CD4-positive, CD25-positive, alpha-beta regulatory T cell (primary cell): ENCODE measurements at places on chromosomes 4 and X. TPM values are rescaled to one million over a fixed set of nuclear protein-coding genes. Genes with fewer than 3 reads are reported as not detected.

PPP1R2C gene
- total RNA-seq, result 32.2 TPM

PRR32 gene
- total RNA-seq, result not detected

GAGE12G gene
- not detected for total RNA-seq

JADE3 gene
- 0.44 TPM for total RNA-seq

SHROOM3 gene
- not detected for total RNA-seq

GIMD1 gene
- total RNA-seq, result not detected

GPR50 gene
- not detected for total RNA-seq

- H3K4me3 ChIP-seq, result no peak overlapping the region
- no peaks in the 10 kb centered on the region for H3K4me1 ChIP-seq
- H3K27me3 ChIP-seq, result no peaks in the 10 kb centered on the region
- no peak overlapping the region for H3K27ac ChIP-seq
- H3K36me3 ChIP-seq, result no peaks in the 10 kb centered on the region
- DNase-seq, result no peak
These were observed 14.4 kb upstream of the MAGEA1 start for GRCh38 chrX:153164733-153165132.

- H3K4me1 ChIP-seq, result no peaks in the 10 kb centered on the region
- DNase-seq, result no peak
- no peak overlapping the region for H3K27ac ChIP-seq
- H3K27me3 ChIP-seq, result no peaks in the 10 kb centered on the region
- no peaks in the 10 kb centered on the region for H3K36me3 ChIP-seq
These were observed 85.6 kb upstream of the NMU start for GRCh38 chr4:55721651-55722050.

DNA sequence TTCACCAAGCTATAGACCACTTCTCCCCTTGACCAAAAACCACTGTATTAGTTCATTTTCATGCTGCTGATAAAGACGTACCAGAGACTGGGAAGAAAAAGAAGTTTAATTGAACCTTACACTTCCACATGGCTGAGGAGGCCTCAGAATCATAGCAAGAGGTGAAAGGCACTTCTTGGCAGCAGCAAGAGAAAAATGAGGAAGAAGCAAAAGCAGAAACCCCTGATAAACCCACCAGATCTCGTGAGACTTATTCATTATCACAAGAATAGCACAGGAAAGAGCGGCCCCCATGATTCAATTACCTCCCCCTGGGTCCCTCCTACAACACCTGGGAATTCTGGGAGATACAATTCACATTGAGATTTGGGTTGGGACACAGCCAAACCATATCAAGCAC is 97.8 kb downstream of the DOCK11 start:
- H3K27ac ChIP-seq, result no peak overlapping the region
- no peak overlapping the region for H3K4me3 ChIP-seq
- H3K36me3 ChIP-seq, result peaks cover 84% of the 10 kb centered on the region
- DNase-seq, result no peak
- no peaks in the 10 kb centered on the region for H3K27me3 ChIP-seq
- no peaks in the 10 kb centered on the region for H3K4me1 ChIP-seq

DNA sequence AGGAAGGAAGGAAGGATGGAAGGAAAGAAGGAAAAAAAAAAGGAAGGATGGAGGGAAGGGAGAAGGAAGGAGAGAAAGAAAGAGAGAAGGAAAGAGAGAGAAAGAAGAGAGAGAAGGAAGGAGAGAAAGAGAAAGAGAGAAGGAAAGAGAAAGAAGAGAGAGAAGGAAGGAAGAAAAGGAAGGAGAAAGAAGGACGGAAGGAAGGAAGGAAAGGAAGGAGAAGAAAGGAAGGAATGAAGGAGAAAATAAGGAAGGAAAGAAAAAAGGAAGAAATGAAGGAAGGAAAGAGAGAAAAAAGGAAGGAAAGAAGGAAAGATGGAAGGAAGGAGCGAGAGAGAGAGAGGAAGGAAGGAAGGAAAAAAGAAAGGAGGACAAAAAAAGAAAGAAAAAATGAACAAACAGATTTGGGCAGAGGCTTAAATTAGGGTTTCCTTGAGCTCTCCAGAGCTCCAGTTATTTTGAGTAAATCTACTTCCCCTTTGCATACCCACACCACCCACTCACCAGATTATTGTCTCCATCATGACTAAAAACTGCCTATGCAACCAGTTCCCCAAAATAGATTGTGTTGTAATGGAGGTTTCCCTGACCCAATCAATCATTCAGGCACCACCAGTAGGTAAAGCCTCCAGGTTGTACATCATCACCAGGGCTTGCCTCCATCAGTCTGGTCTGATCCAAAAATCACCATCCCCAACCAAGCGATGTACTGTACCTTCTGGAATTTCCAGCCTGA is 1722.9 kb upstream of the PCDH10 start:
- no peak for DNase-seq
- H3K4me3 ChIP-seq, result no peak overlapping the region
- no peaks in the 10 kb centered on the region for H3K4me1 ChIP-seq
- no peaks in the 10 kb centered on the region for H3K36me3 ChIP-seq
- no peak overlapping the region for H3K27ac ChIP-seq

- H3K4me1 ChIP-seq, result no peaks in the 10 kb centered on the region
- H3K27ac ChIP-seq, result no peak overlapping the region
- H3K36me3 ChIP-seq, result no peaks in the 10 kb centered on the region
- H3K4me3 ChIP-seq, result no peak overlapping the region
- no peaks in the 10 kb centered on the region for H3K27me3 ChIP-seq
- DNase-seq, result no peak
These were observed 38.2 kb downstream of the NHS start for GRCh38 chrX:17413228-17413627.

GRCh38 chr4:83065266-83065665 is 30.3 kb downstream of the COPS4 start:
- H3K27ac ChIP-seq, result no peak overlapping the region
- no peak for DNase-seq
- H3K4me3 ChIP-seq, result no peak overlapping the region
- no peaks in the 10 kb centered on the region for H3K4me1 ChIP-seq
- H3K36me3 ChIP-seq, result peaks cover 74% of the 10 kb centered on the region

GRCh38 chrX:134603806-134604700 is 54.2 kb downstream of the PLAC1 start:
- H3K4me1 ChIP-seq, result no peaks in the 10 kb centered on the region
- DNase-seq, result no peak
- H3K36me3 ChIP-seq, result no peaks in the 10 kb centered on the region
- no peak overlapping the region for H3K4me3 ChIP-seq
- peaks cover 2% of the 10 kb centered on the region for H3K27me3 ChIP-seq

DNA sequence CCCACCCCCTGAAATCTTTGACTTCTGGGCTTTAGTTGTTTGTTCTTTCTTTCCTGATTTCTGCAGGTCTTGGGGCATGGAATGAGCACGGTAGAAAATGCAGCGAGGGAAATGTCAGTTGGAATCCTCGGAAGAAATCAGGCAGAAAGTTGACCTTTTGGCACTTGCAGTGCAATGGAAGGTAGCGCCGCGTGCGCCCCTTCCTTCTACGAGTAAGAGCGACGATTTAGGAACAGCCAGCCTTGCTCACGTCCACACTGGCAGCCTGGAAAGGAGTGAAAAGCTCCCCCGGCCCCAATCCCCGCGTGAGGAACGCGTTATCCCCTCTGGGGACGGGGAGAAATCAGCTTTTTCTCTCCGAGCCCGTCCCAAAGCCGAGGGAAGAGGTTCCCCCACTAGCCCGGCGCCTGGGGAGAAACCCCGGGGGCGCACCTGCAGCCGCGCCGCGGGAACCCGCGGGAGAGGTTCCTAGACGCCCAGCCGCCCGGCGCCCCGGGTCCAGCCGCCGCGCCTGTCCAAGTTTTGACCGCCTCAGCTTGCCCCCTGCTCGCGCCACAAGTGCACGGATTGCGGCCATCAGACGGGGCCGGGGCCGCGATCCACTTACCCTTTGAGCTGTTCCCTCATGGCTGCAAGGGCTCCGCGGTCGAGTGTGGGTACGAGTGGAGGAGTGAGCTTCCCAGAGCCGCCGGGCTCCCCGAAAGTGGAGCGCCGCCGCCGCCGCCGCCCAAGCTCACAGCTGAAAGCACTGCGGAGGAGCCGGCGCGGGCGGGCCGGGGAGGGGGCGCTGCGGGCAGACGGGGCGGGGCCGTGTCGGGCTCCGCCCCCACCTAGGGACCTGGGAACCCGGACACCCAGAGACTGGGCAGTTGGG is 194.6 kb upstream of the FTHL17 start:
- no peaks in the 10 kb centered on the region for H3K27me3 ChIP-seq
- H3K4me1 ChIP-seq, result no peaks in the 10 kb centered on the region
- no peak overlapping the region for H3K4me3 ChIP-seq
- no peaks in the 10 kb centered on the region for H3K36me3 ChIP-seq

DNA sequence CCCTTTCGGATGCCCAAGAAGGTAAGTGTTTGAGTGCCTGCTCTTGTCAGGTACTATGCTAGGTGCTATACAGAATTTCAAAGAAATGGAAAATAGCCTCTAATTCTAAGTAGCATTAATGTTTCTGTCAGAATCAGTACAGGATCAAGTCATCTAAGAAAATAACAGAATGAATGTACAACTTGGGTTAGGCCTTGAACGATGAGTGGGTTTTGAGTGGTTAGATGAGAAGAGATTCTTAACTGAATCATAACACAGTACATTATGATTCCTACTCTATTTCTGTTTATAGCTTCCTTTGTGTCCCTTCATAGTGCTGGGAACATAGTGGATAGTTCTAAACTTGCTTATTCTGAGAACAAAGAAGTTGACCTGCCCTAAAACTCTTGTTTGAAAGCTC is 253.9 kb downstream of the GLUD2 start:
- no peaks in the 10 kb centered on the region for H3K4me1 ChIP-seq
- H3K27me3 ChIP-seq, result no peaks in the 10 kb centered on the region
- no peak overlapping the region for H3K27ac ChIP-seq
- no peaks in the 10 kb centered on the region for H3K36me3 ChIP-seq
- H3K4me3 ChIP-seq, result no peak overlapping the region

DNA sequence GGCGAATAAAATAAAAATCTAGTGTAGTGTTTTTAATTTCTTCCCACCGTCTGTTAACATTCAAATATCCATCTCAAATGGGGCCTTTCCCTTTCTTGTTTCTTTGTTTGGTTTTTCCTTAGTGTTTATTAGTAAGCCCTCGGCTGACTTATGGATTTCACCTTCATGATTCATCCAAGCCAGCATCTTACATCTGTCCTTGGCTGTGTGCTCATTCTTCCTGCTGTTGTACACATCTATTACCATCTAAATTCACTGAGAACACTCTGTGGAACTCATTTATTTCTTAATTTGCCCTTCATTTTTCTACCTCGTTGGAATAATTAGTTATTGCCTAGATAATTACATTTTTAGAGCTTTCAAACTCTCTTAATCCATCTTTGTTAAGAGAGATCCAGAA is 84.9 kb downstream of the SPCS3 start:
- no peak overlapping the region for H3K4me3 ChIP-seq
- no peak for DNase-seq
- H3K27me3 ChIP-seq, result no peaks in the 10 kb centered on the region
- H3K4me1 ChIP-seq, result no peaks in the 10 kb centered on the region
- no peak overlapping the region for H3K27ac ChIP-seq

- H3K36me3 ChIP-seq, result no peaks in the 10 kb centered on the region
- no peaks in the 10 kb centered on the region for H3K27me3 ChIP-seq
- H3K4me3 ChIP-seq, result no peak overlapping the region
- H3K27ac ChIP-seq, result no peak overlapping the region
- no peak for DNase-seq
These were observed 286.1 kb downstream of the CHIC1 start for GRCh38 chrX:73849073-73849472.

DNA sequence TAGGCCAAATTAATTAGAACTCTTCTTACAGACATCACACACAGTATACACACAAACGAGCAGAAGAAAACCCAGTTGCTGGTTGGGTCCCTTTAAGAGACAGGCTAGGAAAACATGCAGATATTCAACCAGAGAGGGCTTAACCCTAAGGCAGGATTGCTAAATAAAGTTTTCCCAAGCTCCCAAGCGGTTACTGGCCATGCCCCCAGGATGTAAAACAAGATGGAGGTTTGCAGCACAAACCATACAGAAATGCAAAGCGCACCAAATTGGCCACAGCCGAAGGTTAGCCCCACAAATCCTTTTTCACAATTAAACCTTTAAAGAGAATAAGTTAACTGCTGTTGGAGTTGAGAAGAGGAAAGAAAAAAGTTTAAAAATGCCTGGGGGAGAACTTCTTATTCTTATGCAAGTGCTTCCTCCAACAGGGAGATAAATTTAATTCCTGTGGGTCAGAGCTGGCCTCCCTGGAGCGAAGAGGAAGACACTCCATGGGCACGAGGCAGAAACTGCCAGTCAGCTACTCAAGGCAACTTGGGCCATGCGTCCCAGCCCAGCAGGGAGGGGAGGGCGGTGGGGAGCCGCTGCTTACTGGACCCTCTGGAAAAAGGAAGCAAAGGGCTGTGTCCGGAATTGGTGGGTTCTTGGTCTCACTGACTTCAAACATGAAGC is 167.6 kb upstream of the ARSJ start:
- H3K4me3 ChIP-seq, result no peak overlapping the region
- no peaks in the 10 kb centered on the region for H3K27me3 ChIP-seq
- DNase-seq, result no peak
- H3K4me1 ChIP-seq, result no peaks in the 10 kb centered on the region
- no peak overlapping the region for H3K27ac ChIP-seq

- peaks cover 16% of the 10 kb centered on the region for H3K36me3 ChIP-seq
- H3K27ac ChIP-seq, result no peak overlapping the region
- no peaks in the 10 kb centered on the region for H3K4me1 ChIP-seq
- no peak for DNase-seq
- H3K27me3 ChIP-seq, result no peaks in the 10 kb centered on the region
These were observed 88.3 kb downstream of the SLC34A2 start for GRCh38 chr4:25743971-25744370.

- no peak overlapping the region for H3K27ac ChIP-seq
- H3K27me3 ChIP-seq, result no peaks in the 10 kb centered on the region
- H3K36me3 ChIP-seq, result no peaks in the 10 kb centered on the region
- H3K4me3 ChIP-seq, result no peak overlapping the region
- H3K4me1 ChIP-seq, result no peaks in the 10 kb centered on the region
These were observed 137.4 kb downstream of the DKK2 start for GRCh38 chr4:106898621-106899230.

- no peaks in the 10 kb centered on the region for H3K4me1 ChIP-seq
- H3K27me3 ChIP-seq, result no peaks in the 10 kb centered on the region
- H3K36me3 ChIP-seq, result no peaks in the 10 kb centered on the region
- no peak for DNase-seq
- no peak overlapping the region for H3K4me3 ChIP-seq
These were observed 24.5 kb upstream of the GRIA2 start for GRCh38 chr4:157196046-157196445.

GRCh38 chr4:112451831-112452230 is 64.1 kb downstream of the NEUROG2 start:
- no peak overlapping the region for H3K27ac ChIP-seq
- H3K4me1 ChIP-seq, result no peaks in the 10 kb centered on the region
- DNase-seq, result no peak

DNA sequence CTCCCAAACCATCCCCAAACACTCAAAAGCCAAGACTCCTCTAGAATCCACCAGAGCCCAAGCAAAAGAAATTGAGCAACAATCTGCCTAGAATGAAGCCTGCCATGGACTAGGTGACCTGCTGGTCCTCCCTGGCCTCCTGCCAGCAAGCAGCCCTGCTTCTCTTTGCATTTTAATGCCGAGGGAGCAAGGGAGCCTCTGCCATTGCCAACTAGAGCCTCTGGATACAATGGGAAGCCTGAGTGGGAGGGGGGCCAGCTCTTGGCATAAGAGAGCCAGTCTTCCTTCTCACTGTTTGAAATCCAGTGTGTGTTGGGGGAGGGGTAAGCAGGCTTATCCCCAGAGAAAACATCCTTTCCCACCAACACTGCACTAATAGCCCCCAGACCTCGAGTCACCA is 1.5 kb upstream of the GDPD2 start:
- no peaks in the 10 kb centered on the region for H3K4me1 ChIP-seq
- no peak for DNase-seq
